Natural killer cell (primary cell): ENCODE measurements at places on chromosomes 4 and X. TPM values are rescaled to one million over a fixed set of nuclear protein-coding genes. Genes with fewer than 3 reads are reported as not detected.

Gene TBC1D14
- 54.7 TPM for total RNA-seq

Gene TMEM154
- total RNA-seq: 10.5 TPM

Gene GABRG1
- not detected for total RNA-seq

Gene PFKFB1
- total RNA-seq: 0.39 TPM

Gene ZNF711
- total RNA-seq: 1.7 TPM

Gene NXF2B
- total RNA-seq: not detected

Gene F8A2
- total RNA-seq: not detected

Gene CCDC110
- total RNA-seq: not detected

Gene MAGEB1
- total RNA-seq: not detected

Gene TMEM144
- total RNA-seq: not detected

Gene KIAA1210
- total RNA-seq: not detected

Gene FGF13
- not detected for total RNA-seq

Gene TREX2
- 3.1 TPM for total RNA-seq

Gene GPRASP3
- total RNA-seq: 2.9 TPM

Gene FGF2
- not detected for total RNA-seq

Gene PDGFRA
- 0.05 TPM for total RNA-seq

Gene HAND2
- total RNA-seq: not detected

Gene EMCN
- total RNA-seq: not detected

Gene HSD17B13
- 0.95 TPM for total RNA-seq

Gene UGT2A2
- total RNA-seq: not detected

Gene BEND2
- total RNA-seq: 1.3 TPM

Gene CYBB
- 11.3 TPM for total RNA-seq

Gene GAK
- 349 TPM for total RNA-seq

Gene VGLL1
- total RNA-seq: not detected

Gene NDNF
- not detected for total RNA-seq

Gene PPEF1
- total RNA-seq: 0.49 TPM

Gene ASB5
- not detected for total RNA-seq

Gene NSUN7
- 0.14 TPM for total RNA-seq

Gene SRPK3
- not detected for total RNA-seq

Gene DRP2
- not detected for total RNA-seq

Gene FGD1
- total RNA-seq: not detected

Gene PAK3
- not detected for total RNA-seq

Gene NIPAL1
- total RNA-seq: not detected

Gene CNKSR2
- total RNA-seq: 1.8 TPM

Gene ADH1C
- total RNA-seq: not detected

Gene BCORL1
- 10.5 TPM for total RNA-seq

Gene MAP9
- 9.4 TPM for total RNA-seq

Gene SLC26A1
- 0.19 TPM for total RNA-seq

Gene RAI2
- total RNA-seq: not detected

Gene SPANXN4
- not detected for total RNA-seq

Gene DIAPH2
- total RNA-seq: 17.0 TPM

Gene GAGE2A
- not detected for total RNA-seq

Gene FAM47E
- total RNA-seq: 0.21 TPM

Gene MAGEB2
- not detected for total RNA-seq

Gene SPANXN3
- not detected for total RNA-seq

Gene SLITRK2
- total RNA-seq: not detected
